NCI-H748 treated with DMSO at 0.1 percent for 48 hours (cell line): ENCODE measurements at places on chromosomes 5 and 9.

- no peak for DNase-seq
These were observed 8.1 kb downstream of the SPDL1 start for GRCh38 chr5:169591636-169592035.

GRCh38 chr9:112180387-112180881, 5.3 kb upstream of the SUSD1 start:
- DNase-seq = no peak

DNA sequence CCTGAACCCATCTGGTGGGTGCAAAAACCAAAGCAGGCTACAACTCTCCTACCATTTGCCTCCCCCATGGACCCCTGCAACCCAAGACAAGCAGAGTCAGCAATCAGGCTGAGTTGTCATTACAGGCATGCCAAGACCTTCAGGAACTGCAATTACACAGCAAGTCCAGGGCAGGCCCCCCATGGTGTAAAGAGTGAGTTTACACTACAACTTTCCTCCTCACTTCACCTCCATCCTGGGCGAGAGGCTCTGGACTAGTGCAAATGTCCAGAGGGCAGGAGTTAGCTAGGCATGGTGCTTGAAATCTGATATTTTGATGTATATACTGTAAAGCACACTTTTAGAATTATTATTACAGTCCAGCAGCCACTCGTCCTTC, 7.0 kb upstream of the P4HA2 start:
- DNase-seq = no peak

DNA sequence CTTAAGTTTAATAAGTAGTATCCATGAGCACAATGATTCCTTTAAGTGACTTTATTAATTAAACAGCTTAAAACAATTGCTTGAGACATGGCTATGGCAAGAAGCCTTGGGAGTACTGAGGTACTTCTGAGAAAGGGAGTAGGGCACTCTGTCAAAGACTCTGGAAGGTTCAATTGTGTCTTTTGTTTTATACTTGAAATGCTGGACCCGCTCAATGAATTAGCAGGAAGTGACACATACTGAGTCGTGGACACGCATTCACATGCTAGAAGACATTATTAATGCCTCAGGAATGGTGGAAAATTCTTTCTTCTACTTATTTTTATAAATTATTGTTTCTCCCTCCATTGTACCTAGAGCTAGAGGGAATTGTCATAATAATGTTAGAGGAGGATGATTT, 347.3 kb upstream of the ZNF608 start:
- DNase-seq = no peak

- no peak for DNase-seq
These were observed 43.4 kb upstream of the RGS7BP start for GRCh38 chr5:64462391-64462790.
